Esophagus squamous epithelium (tissue), 5 donors: ENCODE measurements at places on chromosomes 5 and 9.

DNA sequence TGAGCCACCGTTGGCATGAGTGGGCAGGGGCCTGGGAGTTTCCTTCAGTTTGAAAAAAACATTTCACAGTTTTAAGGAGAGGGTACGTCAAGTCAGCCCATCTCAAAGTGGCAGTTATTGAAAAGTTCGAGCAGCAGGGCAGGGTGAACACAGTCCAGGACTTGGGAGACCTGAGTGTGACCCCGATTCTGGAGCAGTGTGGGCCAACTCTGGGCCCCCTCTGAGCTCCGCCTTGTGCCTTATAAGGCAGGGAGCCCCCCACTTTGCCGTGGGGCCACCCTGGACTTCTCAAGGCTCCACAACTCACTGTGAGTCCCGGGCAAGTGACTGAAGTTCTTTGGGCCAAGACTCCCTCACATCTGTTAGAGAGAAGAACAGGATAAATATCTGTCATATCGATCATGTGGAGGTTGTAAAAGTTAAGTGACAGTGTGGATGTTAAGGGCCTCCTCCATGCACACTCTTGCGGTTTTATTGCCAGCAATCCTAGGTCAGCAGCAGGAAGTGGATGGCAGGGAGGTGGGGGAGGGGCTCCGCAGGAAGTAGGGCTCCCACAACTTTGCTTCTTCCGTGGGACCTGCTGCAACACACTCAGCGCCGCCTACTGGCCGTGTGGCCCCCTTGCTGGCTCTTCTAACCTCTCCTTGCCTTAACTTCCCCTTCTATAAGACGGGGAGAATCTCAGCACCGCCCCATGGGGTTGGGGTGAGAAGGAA, 38.4 kb downstream of the HRH2 start:
- DNase-seq, result no peak

DNA sequence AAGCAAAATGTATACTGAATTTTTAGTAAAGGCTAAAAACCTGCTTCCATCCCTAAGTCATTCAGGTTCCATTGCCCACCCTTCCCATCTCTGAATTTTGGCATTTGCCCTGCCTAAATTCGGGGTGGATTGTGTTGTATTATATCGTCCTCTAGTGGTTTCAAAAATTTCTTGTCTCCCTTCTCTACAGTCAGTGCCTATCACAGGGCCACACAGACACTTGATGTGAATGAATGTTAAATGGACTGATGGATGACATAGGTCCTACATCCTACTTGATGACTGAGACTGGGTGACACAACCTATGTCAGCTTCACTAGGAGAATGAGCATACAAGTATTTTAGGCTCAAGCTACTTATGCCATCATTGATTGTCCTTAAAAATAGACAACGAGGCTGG, 45.6 kb upstream of the SLC30A5 start:
- no peak for DNase-seq

- no peak for DNase-seq
These were observed 201.2 kb downstream of the TARS1 start for GRCh38 chr5:33641744-33642505.

DNA sequence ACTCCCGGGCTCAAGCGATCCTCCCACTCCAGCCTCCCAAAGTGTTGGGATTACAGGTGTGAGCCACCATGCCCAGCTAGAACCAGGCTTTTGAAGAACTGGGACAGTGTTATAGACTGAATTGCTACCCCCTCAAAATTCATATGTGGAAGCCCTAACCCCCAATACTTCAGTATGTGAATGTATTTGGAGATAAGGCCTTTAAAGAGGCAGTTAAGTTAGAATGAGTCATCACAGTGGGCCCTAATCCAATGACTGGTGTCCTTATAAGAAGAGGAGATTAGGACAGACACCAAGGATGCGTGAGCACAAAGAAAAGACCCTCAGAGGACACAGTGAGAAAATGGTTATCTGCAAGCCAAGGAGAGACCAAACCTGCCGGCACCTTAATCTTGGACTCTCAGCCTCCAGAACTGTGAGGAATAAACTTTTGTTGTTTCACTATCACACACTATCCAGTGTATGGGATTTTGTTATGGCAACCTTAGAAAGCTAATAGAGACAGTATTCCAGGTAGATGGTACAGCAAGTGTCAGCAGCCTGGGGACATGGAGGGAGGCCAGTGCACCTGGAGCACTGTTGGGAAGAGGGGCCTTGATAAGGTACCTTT, 31.4 kb upstream of the ERGIC1 start:
- DNase-seq, result no peak

GRCh38 chr9:19926774-19927173, 137.9 kb upstream of the SLC24A2 start:
- DNase-seq, result no peak

DNA sequence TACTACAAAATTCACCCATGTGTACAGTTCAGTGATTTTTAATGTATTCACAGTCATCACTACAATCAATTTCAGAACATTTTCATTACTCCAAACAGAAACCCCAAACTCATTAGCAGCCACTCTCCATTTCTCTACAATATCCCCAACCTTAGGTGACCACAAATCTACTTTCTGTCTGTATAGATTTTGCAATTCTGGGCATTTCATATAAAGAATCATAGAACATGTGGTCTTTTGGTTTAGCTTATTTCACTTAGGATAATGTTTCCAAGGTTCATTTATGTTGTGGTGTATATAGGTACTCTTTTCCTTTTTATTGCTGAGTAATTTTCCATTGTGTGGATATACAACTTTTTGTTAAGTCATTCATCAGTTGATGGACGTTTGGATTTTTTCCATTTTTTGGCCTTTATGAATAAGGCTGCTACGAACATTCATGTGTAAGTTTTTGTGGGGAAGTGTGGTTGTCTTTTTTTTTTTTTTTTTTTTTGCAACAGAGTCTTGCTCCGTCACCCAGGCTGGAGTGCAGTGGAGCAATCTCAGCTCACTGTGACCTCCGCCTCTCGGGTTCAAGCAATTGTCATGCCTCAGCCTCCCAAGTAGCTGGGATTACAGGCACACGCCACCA, 54.5 kb downstream of the DOCK8 start:
- DNase-seq, result no peak

DNA sequence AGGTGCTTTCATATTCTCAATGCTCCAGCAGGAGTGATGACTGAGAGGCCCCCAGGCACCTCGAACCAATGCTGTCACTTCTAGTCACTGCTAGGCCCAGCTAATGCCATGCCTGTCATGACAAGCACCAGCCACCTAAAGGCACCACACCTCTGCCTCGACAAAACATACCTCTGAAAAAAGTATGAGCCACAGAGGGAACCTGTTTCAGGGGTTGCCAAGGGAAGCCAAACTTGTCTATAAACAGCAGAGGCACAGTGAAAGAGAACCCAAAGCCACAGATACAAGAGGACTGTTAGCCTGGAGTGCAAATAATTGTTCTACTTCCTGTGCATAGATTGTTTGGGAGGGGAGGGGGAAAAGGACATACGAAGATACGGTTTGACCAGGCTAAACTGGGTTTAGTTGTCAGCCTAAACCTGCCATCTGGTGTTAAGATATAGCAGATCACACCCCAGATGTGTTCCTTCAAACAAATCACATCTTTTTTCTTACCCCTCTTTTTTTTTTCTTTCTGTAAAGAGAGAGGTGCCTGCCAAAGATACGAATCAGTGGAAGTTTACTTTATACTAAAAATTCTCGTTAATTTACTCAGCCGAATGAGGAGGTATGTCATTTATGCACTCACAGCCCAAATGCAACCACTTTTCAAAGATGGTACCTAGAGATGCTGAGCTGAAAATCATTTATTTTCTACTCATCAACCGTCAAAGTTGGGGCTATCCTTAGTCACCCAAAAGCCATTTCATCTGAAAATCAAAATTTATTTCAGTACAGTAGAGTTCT, 45.7 kb downstream of the BNC2 start:
- no peak for DNase-seq

GRCh38 chr9:77166193-77166592, 11.1 kb upstream of the VPS13A start:
- DNase-seq, result no peak
